Foreskin keratinocyte (primary cell): ENCODE measurements at places on chromosomes 7 and 10. TPM values are rescaled to one million over a fixed set of nuclear protein-coding genes. Genes with fewer than 3 reads are reported as not detected.
A peak's percentile ranks its signal among the peaks of the same experiment; 100 is the strongest.

The TNRC18 gene
- 59.7 and 61.9 TPM in 2 replicates for total RNA-seq

The FAM25C gene
- total RNA-seq = 0.92 TPM in 1 of 2 replicates, not detected in the other

The AMPH gene
- not detected in 2 replicates for total RNA-seq

The ZNF789 gene
- 4.2 and 6.1 TPM in 2 replicates for total RNA-seq

The PTPN20 gene
- total RNA-seq = 5.4 TPM in 2 replicates

The TMEM213 gene
- total RNA-seq = not detected in 2 replicates

The STAG3 gene
- 0.32 and 0.34 TPM in 2 replicates for total RNA-seq

The FAM25A gene
- 0.56 TPM in 1 of 2 replicates, not detected in the other for total RNA-seq

The CLDN12 gene
- total RNA-seq = 31.3 and 35.1 TPM in 2 replicates

DNA sequence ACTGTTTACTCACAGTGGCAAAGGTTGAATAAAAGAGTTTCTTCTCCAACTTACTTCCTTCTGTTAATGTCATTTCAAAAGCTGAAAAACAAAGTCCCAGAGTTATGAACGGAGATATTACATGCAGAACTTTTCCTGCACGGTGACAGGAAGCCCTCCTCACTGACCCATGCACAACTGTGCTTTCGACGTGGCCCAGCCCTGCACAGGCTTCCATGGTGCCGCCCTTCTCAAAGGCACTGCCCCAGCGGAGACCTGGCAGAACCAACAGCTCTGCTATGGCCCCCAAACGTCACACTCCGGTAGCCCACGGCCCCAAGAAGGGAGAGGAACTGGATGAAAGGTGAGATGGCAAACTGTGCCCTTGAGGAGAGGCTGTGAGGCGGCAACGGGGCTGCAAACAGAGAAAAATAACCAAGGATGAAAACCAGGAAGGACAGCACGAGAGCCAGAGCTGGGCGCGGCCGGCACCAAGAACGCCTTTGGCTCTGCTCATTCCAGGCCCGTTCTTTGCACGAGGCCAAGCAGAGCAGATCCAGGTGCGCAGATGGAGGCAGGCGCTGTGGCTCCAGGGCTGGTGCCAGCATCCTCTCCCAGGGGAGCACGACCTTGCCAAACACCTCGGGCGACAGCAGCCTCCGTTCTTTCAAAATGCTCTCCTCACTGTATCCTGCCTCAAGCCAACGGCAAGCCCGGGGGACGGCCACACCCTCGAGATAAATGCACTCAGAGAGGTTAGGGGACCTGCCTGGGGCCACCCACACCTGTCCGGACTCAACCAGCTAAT, 7.0 kb upstream of the FUOM start:
- DNase-seq = no peak

- DNase-seq = no peak
Observed at GRCh38 chr7:135965602-135966001, 11.6 kb downstream of the MTPN start.

DNA sequence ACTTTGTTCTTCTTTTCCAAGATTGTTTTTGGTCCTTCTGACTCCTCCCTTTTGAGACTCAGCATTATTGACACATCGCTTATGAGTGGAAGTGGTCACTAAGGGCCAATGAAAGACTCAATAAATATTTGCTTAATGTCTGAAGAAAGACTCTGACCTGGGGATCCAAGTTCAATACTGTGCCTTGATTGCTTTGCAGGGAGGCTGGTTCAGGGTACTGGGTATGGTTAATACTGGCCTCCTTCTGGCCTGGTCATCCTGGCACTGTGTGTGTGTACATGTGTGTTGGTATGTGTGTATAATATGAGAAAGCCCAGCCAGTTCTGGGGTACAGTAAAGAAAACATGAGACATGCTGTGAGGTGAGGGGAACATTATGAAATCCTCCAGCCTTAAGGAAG, 7.6 kb upstream of the PDZD8 start:
- DNase-seq = no peak

DNA sequence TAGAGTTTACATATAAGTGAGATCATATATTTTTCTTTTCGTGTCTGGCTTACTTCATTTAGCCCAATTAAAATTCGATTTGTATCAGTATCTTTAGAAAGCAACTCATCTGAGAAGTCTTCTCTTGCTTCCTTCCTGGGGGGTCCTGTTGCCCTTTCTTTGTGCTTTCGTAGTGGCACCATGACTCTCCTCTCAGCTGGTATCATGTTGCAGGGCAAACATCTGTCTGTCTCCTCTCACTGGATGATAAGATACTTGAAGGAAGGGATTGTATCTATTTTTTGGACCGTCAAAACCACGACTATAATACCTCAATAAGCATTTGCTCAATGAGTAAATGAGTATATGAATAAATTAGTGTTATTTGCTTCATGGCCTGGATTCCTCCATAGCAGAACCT, 382.5 kb upstream of the SORCS1 start:
- no peak for DNase-seq

GRCh38 chr10:54402576-54402975, 398.5 kb downstream of the PCDH15 start:
- DNase-seq = peak; percentile 22

DNA sequence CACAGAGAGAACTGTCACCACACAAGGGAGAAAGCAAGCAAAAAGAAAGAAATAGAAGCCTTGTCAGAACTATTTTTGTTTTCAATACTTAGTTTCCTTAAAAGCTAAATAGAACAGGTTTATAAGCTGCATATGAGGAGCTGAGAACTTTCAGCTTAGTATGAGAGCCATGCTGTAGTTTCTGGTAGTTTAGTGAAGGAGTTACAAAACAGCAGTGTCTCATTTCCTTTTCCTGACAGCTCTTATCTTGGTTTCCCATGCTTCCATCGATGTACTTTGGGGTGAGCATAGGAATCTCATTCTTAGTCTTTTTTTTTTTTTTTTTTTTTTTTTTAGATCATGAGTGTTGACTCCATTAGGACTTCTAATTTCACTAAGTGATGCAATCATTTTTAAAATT, 8.6 kb upstream of the CHRM2 start:
- no peak for DNase-seq

DNA sequence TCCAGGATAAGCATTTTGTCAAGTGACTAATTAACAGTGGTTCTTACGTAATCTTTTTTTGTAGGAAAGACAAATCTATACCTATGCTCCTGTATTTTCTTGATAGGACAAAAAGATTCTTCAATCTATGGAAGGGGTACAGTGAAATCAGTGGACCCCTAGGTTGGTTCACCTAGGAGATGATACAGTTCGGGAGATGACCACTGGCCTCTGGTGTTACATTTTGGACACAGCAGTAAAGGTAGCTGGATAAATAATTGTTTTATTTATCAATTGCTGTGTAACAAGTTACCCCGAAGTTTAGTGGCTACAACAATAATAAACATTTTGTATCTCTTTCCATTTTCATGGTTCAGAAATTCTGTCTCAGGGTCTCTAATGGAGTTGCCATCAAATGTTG, 288.2 kb upstream of the MAGI2 start:
- DNase-seq = peak; percentile 3

GRCh38 chr7:18896343-18896975, 221.0 kb downstream of the TWIST1 start:
- DNase-seq = no peak

DNA sequence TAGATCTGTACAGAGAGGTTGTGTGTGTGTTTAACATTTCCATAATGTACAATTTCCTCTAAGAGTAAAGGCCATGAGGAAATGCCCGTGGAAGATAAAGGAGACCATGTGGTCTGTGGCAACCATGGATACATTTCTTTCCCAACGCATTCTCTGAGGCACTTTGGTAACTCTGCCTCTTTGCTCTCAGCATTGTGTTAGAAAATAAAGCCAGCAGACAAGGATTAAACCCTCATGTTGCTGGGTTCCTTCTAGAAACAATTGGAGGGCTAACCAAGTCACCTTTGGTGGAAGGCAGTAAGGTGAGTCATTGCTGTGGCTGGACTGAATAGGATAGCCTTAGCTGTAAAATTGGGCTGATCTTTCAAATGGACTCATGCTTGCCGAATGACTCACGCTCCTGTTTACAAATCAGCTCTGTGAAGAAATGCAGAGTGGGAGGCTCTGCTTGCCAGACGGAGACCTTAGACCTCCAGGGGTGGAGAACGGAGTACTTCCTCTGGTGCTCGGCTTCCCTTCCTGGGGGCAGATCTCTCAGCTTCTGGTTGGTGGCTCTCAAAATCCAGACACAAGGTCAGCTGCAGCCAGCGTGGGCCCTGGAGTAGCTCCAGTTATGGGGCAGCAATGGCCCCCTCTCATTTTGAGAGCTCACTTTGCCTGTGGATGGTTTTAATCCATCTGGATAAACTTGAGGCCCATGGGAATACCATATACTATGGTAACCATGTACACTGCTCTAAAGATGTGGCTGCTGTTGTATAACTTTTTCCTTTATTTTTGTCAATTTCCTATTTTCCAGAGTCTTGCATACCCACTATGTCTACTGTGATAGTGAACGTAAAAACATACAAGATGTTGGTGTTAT, 137.3 kb downstream of the TCF7L2 start:
- peak; percentile 67 for DNase-seq

GRCh38 chr10:98366062-98366530, 48.9 kb downstream of the PYROXD2 start:
- no peak for DNase-seq

DNA sequence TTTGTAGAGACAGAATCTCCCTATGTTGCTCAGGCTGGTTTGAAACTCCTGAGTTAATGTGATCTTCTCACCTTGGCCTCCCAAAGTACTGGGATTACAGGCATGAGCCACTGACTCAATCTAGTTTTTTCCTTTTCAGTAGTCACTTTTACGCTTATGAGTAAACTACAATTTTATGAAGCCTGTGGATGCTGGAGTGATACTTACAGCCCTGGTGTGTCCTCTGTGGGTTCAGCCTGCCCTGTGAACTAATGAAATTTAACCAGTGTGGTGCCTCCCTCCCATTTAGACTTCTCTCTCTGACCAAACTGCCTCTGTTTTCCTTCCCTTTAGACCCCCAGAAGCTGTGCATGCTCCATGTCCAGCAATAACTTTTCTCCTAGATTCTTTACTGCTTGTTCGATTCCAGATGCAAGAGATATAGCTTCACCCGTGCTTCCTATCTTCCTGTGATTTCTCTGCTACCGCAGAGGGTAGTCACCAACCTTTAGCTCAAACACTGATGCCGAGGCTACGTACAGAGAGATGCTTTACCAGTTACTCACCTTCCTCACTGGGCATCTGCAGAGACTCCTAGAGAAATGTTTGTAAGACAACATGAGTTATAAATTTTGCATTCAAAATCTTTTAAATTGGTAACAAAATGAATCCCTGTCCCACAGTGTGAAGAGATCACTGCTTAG, 90.8 kb downstream of the KIAA1217 start:
- peak; percentile 87 for DNase-seq

- no peak for DNase-seq
Observed at GRCh38 chr7:83410989-83411591, 237.8 kb downstream of the SEMA3E start.

DNA sequence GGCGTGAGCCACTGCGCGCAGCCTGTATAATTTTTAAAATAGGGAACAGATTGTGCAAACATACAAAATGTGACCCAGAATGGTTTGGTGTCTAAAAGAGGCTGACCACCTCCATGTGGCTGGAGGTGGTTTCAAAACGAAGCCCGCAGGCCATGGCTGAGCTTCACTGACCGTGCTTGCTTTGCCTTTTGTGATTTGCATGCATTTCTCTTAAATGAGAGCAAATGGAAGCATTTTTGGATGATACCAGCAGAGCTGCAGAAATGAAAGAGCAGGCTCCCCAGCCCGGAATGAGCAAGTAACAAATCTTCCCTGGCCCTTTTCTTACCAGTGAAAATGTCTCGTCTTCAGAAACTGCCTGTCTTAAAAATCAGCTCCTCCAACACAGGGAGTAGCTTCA, 239.9 kb downstream of the CAMK1D start:
- no peak for DNase-seq

- DNase-seq = no peak
Observed at GRCh38 chr7:87021285-87021684, 38.2 kb downstream of the ELAPOR2 start.

GRCh38 chr10:80660266-80660665, 122.6 kb downstream of the SH2D4B start:
- no peak for DNase-seq
